ENCODE measurements at places on chromosomes 7 and 10.

DNA sequence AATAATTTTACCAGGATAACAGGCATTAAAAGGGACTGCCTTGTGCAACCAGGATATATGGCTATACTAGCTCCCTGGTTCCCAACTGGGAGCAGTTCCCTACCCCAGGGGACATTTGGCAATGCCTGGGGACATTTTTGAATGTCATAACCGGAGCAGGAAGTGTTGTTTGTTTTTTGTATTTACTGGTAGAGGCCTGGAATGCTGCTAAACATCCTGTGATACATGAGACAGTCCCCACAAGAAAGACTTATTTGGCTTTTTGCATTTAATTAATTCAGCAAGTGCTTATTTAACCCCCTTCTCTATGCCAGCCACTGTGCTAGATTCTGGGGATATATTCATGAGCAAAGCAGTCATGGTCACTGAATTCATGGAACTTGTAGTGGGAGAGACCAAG lies 181.2 kb downstream of the BBS9 start:
- DNase-seq, result no peak

DNA sequence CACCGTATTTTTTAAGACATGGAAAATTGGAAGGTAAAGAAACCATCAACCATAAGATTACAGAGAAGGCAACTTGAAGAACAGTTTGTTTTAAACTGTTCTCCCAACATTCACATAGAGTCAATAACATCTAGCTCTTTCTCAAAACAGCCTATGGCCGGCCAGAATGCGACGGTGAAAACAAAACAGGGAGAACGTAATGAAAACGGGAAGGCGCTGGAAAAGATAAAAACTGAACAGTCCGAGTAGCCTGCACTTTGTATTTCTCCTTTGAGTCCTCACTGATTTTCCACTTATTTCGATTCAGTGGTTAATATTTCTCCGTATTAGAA lies 637 bp downstream of the MICU1 start:
- DNase-seq, result no peak

DNA sequence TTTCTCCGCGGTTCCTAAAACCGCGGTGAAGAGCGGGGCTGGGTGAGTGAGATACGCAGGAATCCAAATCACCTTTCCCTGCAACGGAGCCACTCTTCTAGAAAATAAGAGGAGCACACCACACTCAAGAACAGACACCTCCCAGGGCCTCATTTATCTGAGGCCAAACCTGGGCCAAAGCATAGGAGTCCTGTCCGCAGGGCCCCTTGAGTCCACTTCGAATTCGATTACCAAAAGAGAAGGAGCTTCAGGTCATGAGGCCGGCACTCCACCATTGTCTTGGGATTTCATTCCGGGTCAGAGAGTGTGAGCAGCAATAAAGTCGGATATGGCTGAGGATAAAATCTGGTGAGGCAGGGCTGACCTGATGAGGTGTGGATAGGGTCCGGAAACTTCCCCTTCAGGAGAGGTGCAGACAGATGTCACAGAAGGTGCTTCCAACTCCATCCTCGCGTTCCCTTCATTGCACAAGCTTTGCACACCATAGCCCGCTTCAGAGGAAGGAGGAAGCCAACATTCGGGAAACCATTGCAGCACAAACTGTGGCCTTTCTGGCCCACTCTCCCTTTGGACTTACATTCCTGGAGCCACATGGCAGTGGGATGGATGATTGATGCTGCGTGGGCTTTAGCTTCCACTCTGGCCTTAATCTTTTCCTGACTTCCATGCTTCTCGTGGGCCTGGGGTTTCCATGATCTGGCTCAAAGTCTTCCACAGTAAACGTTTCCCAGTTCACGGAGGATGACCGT lies 27.2 kb upstream of the ZNF273 start:
- DNase-seq, result peak; percentile 1

DNA sequence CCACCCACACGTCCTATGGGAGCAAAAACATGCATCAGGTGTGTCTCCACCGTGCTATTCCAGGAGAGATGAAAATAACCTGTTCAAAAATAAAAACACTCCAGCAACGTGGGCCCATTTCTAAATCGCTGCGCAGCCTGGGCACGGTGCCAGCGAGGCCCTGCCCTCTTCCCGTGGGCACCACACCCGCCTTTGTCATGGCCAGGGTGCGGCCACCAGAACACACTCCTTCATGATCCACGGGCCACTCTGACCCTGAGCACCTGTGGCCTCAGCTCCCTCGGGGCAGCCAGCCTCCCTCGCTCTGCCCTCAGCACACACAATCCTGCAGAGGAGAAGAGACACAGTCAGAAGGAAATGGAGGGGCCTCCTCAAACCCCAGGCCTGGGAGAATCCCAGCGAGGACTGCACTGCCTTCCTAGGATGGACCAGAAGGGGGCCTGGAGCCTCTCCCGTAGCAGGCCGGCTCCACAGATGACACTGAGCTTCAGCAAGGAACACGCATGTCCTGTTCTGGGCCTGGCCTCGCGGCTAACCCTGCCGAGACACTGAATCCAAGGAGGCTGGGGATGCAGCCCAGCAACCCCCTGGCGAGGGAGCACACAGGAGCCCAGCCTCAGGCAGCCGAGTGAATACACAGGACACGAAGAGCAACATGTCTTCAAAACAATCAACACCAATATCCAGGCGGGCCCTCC lies 169.0 kb downstream of the MAD1L1 start:
- no peak for DNase-seq

- no peak for DNase-seq
Observed at GRCh38 chr7:111011520-111011919, 79.4 kb upstream of the LRRN3 start.
